ENCODE measurements at places on chromosomes 11 and 22.

- DNase-seq, result no peak
These were observed 1.8 kb upstream of the PGA3 start for GRCh38 chr11:61201476-61201875.

GRCh38 chr22:40193429-40194421 is 16.0 kb downstream of the TNRC6B start:
- peak; percentile 63 for DNase-seq

DNA sequence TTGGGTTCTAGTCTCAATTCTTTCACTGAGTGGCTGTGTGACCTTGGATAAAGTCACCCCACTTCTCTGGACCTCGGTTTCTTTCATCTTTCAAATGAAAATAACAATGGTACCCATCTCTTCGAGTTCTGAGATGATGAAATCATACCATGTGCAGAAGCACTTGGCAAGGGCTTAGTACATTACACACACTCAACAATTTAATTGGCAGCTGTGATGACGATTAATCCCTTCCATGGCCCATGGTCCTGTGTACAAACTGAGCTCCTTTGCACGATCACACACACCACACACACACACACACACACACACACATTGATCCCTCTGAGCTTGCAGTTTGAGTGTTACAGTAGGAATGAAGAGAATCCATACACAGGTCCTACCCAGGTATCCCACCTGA is 103.4 kb upstream of the ASPHD2 start:
- DNase-seq, result peak; percentile 14

DNA sequence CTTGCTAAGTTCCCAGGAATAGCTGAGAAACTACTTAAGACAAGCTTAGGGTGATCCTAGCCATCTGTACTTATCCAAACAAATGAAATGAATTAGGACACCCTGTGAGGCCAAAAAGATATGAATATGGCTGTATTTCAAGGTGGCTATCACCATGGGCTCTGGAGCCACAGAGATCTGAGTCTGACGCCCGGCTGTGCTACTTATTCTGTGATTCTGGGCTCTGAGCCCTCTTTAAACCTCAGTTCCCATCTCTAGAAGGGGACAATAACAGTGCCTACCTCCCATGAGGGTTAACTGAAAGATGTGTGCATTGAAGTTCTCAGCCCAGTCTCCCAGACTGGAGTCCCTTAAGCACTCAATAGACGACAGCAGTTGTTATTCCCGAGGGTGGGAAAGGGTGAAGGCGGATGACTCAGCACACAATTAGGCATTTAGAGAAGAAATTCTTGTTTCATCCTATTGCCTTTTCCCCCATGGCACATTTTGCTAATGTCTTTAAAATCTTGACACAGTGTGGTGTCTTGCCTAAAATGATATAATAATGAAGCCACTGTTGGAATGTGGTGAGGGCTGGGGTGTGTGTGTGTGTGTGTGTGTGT is 132.5 kb downstream of the ADAMTS15 start:
- peak; percentile 74 for DNase-seq

- DNase-seq, result no peak
These were observed 65.6 kb upstream of the SHISAL1 start for GRCh38 chr22:44378380-44378779.

- DNase-seq, result no peak
These were observed 299.6 kb downstream of the KIRREL3 start for GRCh38 chr11:126700768-126701519.

GRCh38 chr11:9104580-9104979 is 13.2 kb upstream of the SCUBE2 start:
- DNase-seq, result no peak

DNA sequence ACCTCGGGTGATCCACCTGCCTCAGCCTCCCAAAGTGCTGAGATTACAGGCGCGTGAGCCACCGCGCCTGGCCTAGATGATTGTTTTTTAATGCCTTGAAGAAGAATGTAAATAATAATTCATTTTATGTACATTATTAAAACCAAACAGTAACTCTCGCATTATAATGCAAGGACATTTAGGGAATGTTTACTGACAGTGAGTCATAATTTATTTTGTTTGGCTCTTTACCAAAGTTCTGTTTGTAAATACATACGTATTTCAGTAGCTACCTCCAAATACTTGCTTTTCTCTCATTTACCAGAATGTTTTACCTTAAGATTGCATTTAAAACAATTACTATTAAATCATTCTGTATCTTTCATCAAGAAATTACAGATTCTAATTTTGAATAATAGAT is 3.0 kb downstream of the RAB39A start:
- DNase-seq, result no peak

DNA sequence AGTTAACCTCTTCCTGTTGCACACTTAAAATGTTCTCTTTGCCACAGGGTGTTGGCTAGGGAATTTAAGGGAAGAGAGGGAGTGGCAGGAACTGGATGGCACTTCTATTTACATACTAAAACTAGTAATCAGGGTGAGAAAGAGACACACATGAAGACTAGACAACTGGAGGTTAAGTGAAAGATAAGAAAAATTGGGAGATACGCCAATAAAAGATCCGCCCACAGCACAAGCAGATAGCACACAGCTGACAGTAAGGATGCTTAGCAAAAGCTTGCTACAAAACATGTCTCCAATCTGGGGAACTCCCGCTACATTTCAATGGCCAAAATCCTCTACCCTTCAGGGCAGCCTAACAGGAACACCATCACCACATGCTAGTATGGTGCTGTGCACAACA is 12.8 kb downstream of the CPSF7 start:
- DNase-seq, result no peak

DNA sequence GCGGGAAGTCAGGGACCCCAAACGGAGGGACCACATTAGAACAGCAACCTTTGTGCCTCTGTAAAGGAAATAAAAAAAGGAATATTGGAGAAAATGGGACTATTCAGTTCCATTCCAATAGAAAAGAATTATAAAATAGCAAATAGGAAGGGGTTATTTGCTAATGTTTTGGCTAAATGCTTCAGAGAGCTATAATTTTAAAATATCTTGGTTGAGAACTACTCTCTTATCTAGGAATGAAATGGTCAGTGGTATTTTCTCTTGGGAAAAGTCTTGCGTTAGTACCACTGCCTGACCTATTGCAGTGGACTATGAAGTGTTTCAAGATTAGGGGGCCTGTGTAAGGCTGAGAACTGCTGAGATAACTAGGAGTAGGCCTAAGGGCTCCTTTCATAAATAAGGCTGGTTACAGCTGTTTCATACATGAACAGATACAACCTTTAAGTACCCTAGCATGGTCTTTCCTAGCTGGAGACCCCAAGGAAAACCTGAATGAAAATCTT is 6.9 kb upstream of the WEE1 start:
- DNase-seq, result peak; percentile 58

- DNase-seq, result peak; percentile 96
These were observed 20.8 kb upstream of the LMO2 start for GRCh38 chr11:33912405-33913361.
